ENCODE measurements at places on chromosomes 7 and 10. TPM values are rescaled to one million over a fixed set of nuclear protein-coding genes. Genes with fewer than 3 reads are reported as not detected.

CUX1 gene
- 36.5 TPM for total RNA-seq

AGAP9 gene
- 4.5 TPM for total RNA-seq

PKD2L1 gene
- total RNA-seq, result not detected

CTTNBP2 gene
- total RNA-seq, result not detected

CLDN3 gene
- not detected for total RNA-seq

HTR7 gene
- total RNA-seq, result 0.12 TPM

OPN4 gene
- total RNA-seq, result not detected

RBP3 gene
- total RNA-seq, result not detected

NAT16 gene
- 0.93 TPM for total RNA-seq

SLC13A4 gene
- not detected for total RNA-seq

CPA4 gene
- total RNA-seq, result 495 TPM

CASD1 gene
- total RNA-seq, result 18.2 TPM

MKI67 gene
- total RNA-seq, result 29.0 TPM
